ENCODE measurements at places on chromosomes 11 and 22.

GRCh38 chr11:110366291-110366690 lies 63.5 kb upstream of the FDX1 start:
- no peak for DNase-seq

GRCh38 chr11:70418130-70418529 lies 19.8 kb downstream of the CTTN start:
- no peak for DNase-seq

GRCh38 chr11:95516786-95517185 lies 272.8 kb downstream of the FAM76B start:
- no peak for DNase-seq

DNA sequence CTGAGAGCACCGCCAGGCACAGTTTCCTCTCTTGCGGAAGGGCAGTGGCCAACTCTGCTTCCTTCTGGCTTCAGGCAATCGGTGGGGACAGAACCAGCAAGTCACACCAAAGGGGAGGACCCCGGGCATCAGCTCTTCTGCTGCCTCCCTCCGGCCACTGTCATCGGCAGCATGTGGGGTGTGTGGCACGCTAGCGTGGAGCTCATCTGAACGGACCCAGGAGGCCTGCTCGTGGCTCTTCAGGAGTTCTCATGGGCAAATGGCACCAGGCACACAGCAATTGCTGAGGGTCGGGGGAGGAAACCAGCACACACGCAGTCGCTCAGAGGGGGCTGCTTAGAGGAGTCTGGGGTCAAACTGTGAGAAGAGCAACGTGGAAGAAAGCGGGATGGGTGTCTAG lies 26.9 kb downstream of the B3GAT1 start:
- DNase-seq, result no peak

DNA sequence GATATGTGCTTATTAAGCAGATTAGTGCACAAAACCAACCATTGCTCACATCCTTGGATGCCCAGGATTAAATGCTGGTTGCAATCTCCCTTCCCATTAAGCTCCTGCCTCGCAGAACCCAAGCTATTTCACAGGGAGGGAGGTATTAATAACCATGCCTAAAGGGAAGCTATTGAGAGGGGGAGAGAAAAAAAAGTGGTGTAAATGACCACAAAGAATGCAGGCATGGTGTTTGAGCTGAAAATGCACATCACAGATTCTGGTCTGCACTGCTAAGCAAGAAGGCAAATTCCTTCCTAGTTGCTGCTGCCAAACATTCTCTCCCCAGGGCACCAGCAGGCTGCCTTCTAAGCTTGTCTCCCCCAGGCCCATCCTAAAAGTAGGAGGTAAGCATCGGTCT lies 92.0 kb upstream of the ISX start:
- DNase-seq, result no peak

DNA sequence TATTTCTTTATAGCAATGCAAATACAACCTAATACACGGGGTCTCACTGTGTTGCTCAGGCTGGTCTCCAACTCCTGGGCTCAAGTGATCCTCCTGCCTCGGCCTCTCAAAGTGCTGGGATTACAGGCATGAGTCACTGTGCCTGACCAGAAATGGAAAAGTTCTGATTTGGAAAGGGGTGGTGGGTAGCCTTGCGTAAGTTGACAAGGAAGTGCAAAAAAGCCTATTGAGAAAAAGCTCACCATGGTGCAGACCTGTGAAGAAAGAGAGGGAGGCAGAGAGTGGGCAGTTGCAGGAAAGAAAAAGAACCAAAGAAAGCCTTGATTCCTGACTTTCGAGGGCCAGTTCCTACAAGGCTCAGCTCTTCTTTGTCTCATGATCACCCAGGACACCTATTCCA lies 27.1 kb downstream of the AGBL2 start:
- no peak for DNase-seq

GRCh38 chr11:13907678-13908077 lies 54.8 kb upstream of the SPON1 start:
- DNase-seq, result no peak

DNA sequence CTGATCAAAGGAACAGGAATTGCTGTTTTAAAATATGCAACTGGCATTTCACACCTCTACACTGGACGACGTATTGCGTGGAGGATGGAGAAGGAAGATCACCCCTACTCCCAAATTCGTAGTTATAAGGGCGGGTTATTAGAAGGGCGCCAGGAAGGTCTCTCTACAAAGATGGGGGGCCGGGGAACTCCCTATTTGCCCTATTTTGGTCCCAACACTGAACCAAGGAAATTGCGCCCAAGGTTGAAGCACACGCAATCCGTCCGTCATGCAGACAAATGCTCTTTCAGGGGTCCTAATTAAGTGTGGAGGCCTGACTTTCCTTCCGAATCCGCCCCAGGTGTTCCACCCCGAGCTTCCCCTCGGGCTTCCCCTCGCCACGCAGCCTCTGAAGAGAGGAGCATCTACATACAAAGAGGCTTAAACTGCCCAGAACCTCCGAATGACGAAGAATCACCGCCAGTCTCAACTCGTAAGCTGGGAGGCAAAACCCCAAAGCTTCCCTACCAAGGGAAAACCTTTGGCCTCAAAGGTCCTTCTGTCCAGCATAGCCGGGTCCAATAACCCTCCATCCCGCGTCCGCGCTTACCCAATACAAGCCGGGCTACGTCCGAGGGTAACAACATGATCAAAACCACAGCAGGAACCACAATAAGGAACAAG lies 396 bp downstream of the NPAT start:
- DNase-seq, result no peak

DNA sequence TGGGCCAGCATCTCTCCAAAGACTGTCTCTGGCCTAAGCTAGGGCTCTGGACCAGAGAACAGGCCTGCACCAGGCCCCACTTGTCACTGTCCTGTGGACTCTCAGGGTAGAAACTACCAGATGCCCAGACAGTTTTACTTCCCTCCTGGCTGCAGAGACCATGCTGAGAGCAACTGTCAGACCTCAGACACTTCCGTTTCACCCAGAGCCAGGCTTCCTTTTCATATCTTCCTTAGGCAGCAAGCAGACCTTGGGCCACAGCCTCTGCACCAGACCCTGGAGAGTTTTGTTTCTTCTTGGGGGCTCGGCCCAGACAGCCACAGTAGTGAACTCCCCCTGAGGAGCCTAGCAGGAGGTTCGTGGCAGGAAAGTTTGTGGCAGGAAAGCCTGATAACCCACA lies 12.1 kb upstream of the FCHSD2 start:
- no peak for DNase-seq

DNA sequence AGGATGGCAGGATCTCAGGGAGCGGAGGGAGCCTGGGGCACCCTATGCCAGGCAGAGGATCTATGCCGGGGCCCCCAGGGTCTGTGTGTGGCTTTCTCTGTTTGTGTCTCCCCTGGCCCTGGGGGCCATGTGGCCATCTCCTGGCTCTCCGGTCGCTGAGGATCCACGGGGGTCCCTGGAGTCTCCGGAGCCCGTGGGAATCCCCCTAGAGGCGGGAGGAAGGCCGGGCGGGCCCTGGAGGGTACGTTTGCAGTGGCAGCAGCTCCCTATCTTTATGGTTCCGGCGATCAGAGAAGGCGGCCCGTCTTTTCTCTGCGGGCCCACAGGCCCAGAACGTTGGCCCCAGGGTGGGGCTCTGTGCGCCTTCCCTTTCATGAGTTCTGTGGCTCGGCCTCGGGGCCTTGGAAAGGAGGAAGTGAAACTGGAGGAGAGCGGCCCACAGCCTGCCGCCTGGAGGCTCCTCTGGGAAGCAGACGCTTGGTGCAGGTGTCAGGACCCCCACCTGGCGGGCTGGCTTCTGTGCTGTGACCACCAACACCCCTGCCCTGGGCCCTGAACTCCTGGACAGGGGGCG lies 82.1 kb downstream of the KCNQ1 start:
- no peak for DNase-seq

- DNase-seq, result peak; percentile 72
Observed at GRCh38 chr22:22342697-22343580, 98.4 kb downstream of the VPREB1 start.

DNA sequence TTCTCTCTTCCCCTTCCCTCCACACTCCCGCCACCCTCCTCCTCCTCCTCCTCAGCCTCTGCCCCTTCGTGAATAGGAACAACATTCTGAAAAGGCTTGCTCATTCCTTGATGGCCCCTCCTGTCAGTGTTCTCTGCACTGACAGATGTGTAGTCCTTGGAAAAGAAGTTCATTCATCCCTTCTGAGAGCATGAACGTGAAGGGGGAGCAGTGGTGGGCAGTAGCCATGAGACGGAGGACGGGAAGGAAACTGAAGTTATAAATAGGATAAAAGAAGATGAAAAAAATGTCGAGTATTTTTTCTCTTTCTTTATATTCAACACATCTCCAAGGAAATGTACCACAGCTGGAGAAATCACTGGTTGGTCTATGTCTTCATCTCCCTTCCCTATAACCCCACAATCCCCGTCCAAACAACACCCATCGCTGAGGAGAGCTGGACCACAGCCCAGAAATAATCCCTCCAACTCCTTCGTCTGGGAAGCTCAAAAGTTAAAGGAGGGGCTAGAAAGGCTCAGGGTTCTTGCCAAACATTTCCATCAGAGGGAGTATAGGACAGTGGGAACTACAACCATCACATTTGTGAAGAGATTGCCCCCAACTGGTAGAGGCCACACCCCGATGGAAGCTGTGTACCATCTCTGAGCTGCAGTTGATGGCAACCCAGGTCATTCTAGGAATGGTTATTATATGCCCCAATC lies 33.5 kb downstream of the ETS1 start:
- DNase-seq, result peak; percentile 73

Data from left kidney (tissue), 8 donors.